Stimulated activated CD8-positive, alpha-beta memory T cell treated with anti-CD3 and anti-CD28 coated beads, Interleukin-15, amount 100 ng/mL, for 24 hours (primary cell): ENCODE measurements at places on chromosomes 16 and 17.

DNA sequence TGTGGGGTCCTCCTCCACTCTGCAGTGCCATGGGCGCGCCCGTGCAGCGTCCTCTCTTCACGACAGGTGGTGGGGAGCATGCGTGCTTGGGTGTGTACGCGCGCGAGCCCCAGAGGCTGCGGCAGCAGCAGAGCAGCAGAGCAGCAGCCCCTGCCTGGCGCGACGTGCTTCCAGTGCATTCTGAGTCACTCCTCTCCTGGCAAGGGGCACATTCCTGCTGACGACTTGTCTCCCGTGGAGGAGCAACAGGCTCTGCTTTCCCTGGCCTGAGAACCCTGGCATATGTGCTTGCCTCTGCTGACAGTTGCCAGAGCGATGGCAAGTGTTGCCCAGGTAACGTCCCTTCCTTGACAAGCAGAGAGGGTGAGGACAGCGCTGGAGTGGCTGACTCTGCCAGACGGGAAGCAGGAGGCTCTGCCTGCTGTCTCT is 133.8 kb upstream of the PLCG2 start:
- DNase-seq, result no peak

- DNase-seq, result no peak
These were observed 113.2 kb downstream of the PRKCB start for GRCh38 chr16:23948949-23949411.

DNA sequence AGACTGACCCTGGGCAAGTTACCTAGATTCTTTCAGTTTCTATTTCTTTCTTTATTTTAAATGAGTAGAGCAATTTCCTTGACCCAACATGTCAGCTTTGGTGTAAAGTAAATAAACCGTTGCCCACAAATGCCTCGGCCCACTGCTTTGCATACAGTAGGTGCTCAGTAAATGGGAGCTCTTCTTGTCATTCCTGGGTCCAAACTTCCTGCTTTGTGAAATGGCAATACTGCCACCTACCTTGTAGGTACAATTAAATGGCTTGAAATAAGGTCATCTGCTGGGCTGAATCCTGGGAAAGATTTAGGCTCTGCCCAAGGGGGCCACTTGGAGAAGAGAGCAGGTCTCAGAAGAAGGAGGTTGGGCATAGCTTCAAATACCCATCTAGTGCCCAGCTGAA is 253.0 kb downstream of the HS3ST3B1 start:
- DNase-seq, result no peak

- DNase-seq, result no peak
These were observed 10.6 kb downstream of the MTMR4 start for GRCh38 chr17:58503866-58504265.

GRCh38 chr16:88789594-88789993 is 4.6 kb upstream of the PIEZO1 start:
- no peak for DNase-seq
